NCI-H1417 treated with DMSO at 0.1 percent for 48 hours (cell line): ENCODE measurements at places on chromosomes 5 and 9.

DNA sequence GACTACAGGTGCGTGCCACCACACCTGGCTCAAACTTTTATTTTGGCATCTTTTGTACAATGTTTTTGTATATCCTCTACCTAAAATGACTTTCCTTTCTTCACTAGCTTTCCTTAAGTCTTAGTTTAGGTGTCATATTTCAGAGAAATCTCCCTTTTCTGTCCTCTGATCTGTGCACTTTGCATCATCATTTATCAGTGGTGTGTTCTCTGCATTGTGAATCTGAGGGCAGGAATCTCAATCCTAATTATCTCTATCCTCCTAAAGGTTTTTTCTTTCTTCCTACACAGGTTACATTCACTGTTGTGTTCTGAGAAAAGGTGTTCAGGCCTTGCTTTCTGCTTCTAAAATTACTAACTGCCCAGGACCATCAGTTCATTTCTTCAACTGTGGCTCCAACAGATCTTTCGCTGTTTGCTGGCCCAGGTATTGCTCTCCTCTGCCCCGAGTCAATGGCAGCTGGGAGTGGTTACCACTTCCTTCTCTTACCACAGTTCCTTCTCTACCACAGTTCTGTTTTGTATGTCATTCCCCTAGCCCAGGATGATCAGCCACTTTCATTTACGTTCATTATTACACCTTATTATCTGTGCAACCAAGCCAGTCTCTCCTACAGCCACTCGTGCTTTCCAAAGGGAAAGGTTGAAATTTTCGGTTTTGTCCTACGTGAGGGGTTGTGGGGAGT, 14.0 kb downstream of the TGFBR1 start:
- no peak for DNase-seq

DNA sequence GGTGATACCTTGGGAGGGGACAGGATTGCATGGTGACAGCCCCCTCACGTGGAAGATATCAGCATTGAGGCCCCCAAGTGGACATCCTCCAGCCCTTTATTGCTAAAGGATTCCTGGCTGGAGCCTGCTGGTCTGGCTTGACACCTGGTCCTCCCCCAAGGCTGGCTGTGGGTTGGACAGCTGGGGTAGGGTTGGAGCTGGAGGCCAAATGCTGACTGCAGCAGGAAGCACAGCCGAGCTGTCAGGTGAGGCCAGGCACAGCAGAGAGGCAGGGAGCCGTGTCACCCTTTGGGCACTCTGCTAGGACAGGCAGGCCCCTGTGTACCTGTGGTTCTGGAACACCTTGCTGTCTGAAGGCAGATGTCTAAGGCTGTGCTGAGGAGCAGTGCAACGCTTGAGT, 2.2 kb downstream of the CACFD1 start:
- no peak for DNase-seq

DNA sequence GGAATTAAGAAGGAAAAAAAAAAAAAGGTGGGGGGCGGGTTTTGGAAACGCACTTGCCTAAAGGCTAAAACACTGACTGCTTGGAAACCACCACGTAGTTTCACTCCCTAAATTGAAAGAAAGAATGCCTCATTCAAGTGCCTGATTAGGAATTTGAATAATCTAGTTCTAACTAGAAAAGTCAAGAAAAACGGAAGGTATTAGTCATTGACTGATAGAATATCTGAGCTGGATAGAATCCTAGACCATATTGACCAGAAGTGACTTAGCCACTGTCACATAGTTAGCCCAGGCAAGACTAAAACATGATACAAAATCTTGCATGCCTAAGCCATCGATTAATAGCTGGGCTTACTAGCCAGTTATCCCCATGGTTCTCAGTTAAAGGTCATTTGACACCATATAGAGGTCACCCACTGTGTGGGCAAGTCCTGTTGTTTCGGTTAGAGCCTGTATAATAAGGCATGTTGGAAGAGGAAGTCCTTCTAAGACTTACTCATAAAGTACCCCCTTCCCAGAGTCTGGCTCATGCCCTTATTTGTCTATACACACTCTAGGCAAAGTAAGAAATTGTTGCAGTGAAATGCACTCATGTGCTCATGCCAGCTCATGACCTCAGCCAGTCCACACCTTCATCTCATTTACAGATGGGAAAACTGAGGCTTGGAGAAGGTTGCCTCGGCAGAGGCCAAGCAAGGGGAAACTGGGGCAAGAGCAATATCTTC, 40.2 kb downstream of the SH3RF2 start:
- DNase-seq = no peak

DNA sequence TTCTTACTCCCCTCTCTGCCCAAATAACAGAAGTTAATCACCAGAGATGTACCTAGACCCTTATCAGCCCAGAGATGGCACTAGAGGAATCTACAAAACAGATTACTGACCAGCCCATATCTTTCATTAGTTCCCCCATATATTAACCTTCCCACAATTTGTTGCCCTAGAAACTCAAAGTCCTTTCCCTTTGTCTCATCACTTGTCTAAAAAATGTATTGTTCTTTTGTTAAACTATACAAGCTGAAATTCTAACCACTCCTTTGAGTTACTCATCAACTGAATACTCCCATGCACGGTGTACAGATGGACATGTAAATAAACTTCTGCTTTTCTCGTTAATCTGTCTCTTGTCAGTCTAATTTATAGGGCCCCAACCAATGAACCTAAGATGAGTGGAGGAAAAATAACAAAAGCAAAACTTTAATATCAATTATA, 130.9 kb downstream of the CCDC192 start:
- DNase-seq = no peak

DNA sequence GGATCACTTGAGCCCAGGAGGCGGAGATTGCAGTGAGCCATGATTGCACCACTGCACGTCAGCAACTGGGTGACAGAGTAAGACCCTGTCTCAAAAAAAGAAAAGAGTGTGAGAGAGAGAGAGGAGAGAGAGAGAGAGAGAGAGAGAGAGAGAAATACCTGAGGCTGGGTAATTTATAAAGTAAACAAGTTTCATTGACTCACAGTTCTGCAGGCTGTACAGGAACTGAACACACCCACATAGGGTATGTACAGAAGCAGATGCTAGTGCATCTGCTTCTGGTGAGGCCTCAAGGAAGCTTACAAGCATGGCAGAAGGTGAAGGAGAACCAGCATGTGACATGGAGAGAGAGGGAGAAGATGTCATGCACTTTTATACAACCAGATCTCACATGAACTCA, 46.4 kb upstream of the CHD1 start:
- no peak for DNase-seq

- DNase-seq = no peak
Observed at GRCh38 chr5:108382784-108383330, 959 bp upstream of the FBXL17 start.

GRCh38 chr5:161546470-161547301, at the start of gene GABRB2:
TSS of gene GABRB2 (minus strand) at chr5:161546725. CDS start at chr5:161546643, 82 bp downstream.
- no peak for DNase-seq

- no peak for DNase-seq
Observed at GRCh38 chr9:135090081-135090480, 2.6 kb downstream of the OLFM1 start.

- no peak for DNase-seq
Observed at GRCh38 chr5:142013734-142014521, 1.1 kb upstream of the GNPDA1 start.

- no peak for DNase-seq
Observed at GRCh38 chr9:87521834-87522233, 24.2 kb downstream of the DAPK1 start.

GRCh38 chr5:135254183-135254582, 144.8 kb downstream of the MACROH2A1 start:
- DNase-seq = no peak

GRCh38 chr5:106311230-106311915, 1359.4 kb downstream of the EFNA5 start:
- no peak for DNase-seq

- no peak for DNase-seq
Observed at GRCh38 chr5:150079909-150080461, 6.4 kb downstream of the CSF1R start.

DNA sequence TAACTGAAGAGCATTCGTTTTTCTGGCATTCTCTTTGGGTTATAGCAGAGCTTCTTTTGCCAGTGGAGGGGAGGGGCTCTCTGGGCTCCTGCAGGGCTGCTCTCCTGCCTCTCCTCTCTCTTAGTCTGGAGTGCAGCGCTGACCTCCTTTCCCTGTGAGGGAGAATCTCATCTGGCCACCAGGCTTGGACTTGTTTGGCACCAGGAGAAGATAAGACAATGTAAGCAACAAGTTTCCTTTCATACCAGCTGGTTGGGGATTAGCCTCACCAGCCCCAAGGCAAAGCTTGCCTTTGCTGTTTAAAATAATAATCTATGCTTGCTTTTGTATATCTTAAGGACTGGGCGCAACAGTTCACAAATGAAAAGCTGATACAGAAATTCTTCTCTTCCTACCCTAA, 196.4 kb downstream of the TLE4 start:
- no peak for DNase-seq

- DNase-seq = no peak
Observed at GRCh38 chr5:92574023-92574422, 1007.0 kb downstream of the NR2F1-AS1 start.

GRCh38 chr9:123445116-123445515, 89.1 kb downstream of the CRB2 start:
- no peak for DNase-seq

DNA sequence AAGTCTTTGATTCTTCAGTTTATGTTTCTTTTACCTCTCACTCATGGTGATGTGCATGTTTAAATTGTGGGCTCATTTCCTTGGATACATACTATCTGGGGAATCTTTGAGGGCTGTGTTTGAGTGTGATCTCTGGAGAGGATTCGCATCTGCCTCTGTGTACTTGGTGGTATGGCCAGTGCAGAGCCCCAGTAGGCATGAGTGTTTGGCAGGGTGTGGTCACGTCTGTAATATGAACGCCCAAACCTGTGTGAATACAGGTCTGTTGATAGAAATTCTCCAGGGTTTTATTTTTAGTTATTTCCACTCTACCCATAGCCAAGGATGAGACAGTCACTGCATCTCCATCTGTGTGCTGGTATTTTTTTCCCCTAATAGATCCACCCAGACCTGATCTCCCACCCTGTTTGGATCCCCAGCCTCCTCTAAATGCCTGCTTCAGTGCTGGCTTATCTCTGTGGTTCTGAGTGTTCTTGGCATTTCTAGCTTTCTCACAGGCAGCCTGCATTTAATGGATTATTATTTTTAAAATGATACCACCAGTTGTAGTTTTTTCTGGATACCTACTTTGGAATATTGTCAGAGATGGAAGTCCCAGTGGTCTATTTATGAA, 37.5 kb downstream of the TJP2 start:
- no peak for DNase-seq

DNA sequence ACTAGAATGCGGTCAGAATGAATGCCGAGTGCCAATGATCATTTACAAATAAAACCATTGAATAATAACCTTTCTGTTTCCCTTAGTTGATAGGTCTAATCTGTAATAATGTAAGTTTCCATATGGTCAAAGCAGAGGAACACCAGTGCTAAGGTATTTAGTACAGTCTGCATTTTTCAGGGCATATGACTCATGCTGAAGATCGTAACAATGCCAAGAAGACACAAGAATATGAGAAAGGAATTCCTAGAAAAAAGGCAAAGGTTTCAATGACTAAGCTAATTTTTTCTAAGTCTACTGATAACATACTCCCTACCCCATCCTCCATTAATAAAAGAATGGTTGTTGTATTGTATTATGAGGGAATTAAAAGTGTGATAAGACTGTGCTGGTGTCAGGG, 2.8 kb downstream of the OR1L8 start:
- no peak for DNase-seq

DNA sequence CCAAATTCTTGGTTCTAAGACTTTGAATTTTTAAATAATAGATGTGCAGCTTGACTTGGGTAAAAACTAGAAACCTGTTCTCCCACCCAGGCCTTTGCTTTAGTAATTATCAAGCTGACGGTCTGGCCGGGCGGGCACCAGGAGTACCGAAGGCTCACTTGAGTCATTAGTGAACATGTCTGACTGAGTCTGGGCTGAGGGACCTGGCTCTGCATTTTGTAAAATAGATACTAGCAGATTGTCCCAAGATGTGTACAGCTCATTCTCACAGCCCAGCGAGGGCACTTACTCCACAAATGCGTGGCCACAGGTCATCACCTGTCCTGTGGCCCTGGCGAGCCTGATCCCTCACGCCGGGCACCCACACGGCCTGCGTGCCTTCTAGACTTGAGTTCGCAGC, 216.2 kb downstream of the FANCC start:
- no peak for DNase-seq

- DNase-seq = no peak
Observed at GRCh38 chr5:52328220-52328806, 459.4 kb upstream of the ITGA1 start.

DNA sequence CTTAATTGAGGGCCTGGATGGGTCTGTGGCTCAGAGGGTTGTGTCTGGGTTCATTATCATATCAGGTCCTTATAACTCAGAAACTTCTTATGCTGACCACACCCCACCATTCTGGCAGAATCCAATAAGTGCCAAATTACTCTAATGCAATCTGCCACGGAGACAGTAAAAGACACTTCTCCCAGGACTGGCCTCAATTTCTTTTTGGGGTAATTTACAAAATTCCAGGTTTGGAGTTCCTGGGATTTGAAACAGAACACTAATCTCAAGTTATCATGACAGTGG, 187.8 kb downstream of the GNAQ start:
- no peak for DNase-seq

- DNase-seq = no peak
Observed at GRCh38 chr9:91986248-91986647, 36.2 kb upstream of the ROR2 start.

DNA sequence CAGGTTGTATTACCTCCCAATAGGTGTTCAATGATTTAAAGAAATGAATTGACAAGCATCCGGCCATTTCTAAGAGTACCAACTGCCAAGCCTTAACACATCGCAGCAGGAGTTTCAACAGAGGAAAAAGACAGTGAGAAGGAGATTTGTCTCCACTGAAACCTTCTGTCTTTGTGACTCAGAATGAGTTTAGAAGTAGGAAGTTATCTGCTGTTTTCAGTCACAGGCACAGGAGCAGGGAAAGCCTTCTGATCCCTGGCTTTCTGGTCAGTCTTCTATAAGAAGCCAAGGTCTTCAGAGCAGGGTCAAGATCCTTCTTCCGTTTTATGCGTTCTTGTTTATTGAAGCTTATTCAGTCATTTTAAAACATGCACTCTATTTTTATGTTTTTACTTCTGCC, 390.7 kb upstream of the PCSK5 start:
- DNase-seq = no peak
